T-helper 2 cell (primary cell): ENCODE measurements at places on chromosomes 3 and 15.

DNA sequence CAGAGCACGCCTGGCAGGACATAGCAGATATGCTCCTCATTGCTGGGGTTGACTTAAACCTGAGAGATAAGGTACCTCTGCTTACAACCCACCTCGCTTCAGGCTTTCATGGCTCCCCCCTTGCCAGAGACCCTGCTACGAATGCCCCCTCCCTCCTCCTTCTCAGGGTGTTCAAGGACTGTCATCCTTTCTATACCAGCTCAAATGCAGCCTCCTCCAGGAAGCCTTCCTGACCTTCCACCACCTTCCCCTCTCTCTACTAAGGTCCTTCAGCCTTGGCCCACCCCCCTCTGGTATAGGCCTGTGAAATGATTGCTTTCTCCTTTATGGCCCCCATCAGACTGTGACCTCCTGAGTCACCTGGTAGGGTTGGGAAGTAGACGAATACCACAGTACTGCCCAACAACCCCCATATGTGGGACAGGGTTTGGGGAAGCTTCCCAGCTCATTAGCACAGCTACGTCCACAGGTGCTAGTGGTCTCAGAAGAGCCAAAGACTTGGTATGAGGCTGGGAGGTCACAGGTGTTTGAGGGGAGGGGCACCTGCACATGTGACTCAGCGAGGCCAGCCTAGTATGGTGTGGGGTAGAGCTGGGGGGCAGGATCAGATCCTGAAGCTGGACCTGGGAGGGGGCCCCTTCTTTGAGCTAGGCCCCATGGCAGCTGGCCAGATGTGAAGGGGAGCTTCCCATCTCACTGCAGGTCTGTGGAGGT, 32.0 kb downstream of the ANKDD1A start:
- no peak for DNase-seq

DNA sequence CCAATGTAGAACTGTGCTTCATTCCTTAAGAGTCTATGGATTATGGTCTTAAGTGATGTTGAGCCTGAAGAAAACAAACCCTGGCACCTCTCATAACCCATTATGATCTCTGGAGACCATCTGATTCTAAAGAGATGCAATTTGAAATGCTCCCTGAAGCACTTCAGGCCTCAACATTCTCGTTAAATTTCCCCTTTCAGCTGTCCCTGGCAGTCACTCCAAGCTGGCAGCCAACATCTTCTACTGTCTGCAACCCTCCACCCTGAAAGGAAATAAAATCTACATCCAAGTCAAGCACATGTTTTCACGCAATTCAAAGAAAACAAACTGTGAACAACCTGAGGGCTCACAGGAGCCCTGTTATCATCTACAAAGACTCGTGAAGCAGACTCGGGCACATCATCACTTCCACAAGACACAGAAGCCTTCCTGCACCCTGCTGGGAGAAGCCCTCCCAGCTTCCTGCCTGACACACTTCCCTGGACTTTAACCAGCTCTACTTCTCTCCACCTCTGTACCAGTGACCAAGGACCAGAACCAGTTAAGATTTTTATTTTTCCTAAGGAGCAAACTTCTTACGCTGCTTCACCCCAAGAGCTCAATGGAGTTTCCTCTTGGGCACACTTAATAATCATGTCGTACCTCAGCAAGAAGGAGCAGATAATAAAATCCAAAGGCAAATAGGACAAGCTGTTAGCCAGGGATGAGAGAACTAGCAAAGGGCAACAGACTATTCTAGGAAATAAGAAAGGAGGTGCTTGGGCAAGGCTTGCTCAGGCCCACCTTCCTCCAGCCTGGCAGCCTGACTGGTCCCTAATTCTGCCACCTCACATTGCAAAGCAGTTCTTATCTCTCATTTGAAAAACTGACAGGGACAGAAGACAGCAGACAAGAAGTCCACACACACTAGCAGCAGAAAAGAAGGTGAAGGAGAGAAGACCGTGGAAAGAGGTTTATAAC, 67.1 kb downstream of the MAGI1 start:
- DNase-seq = no peak

GRCh38 chr3:23422517-23422851, 219.4 kb downstream of the UBE2E2 start:
- DNase-seq = no peak

DNA sequence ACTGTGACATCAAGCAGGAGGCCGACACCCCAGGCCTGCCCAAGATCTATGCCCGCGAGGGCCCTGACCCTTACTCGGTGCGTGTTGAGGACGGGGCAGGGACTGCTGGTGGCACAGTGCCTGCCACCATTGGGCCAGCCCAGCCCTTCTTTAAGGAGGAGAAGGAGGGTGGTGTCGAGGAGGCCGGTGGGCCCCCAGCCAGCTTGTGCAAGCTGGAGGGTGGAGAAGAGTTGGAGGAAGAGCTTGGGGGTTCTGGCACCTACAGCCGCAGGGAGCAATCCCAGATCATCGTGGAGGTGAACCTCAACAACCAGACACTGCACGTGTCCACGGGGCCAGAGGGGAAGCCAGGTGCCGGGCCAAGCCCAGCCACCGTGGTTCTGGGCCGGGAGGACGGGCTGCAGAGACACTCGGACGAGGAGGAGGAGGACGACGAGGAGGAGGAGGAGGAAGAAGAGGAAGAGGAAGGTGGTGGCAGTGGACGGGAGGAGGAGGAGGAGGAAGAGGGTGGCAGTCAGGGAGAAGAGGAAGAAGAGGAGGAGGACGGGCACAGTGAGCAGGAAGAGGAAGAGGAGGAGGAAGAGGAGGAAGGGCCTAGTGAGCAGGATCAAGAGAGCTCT, 5.4 kb downstream of the ZBTB47 start:
- DNase-seq = no peak

- no peak for DNase-seq
These were observed 225.3 kb upstream of the PPP2R3A start for GRCh38 chr3:135740211-135740610.

- DNase-seq = no peak
These were observed 130.2 kb upstream of the STRIT1 start for GRCh38 chr3:155423526-155424322.

- no peak for DNase-seq
These were observed 324.6 kb upstream of the TLE3 start for GRCh38 chr15:70422342-70422741.

DNA sequence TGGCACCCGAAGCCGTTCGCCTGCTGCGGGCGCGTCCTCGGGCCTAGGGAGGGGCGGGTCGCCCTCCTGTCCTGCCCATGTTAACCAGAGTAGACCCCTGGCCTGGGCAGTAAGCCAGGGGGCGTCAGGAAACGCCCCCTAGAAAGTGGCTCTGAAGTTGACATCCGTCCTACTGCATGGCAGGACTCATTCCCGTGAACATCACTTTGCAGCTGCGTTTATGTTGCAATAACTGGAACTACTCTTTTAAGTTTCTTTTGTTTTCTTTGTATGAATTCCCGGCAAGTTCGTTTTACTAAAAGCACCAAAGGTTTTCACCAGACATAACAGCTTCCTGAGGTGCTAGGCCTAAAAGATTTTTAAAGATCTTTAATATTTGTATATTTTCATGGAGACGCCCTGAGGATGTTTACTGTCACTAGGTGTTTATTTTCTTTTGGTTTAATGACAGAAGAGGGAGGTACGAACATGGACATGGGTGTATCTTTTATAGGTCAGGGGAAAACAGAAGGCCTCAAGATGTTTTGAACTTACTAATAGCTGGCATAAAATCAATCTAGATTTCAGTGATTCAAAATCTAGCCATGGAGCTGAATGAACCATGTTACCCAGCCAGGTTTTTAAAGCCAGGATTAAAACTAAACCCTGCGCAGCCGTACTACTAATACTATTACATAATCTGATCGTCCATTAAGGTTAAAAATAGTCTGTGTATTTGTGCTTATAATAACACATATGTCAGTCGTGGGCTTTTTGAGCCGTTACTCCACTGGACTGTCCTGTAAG, 1.0 kb downstream of the C15orf61 start:
- DNase-seq = peak; percentile 25

GRCh38 chr3:182795389-182795782, 2.1 kb downstream of the ATP11B start:
- DNase-seq = peak; percentile 58

GRCh38 chr15:60761505-60761845, 282.5 kb upstream of the ICE2 start:
- no peak for DNase-seq

GRCh38 chr15:39741258-39741657, 41.4 kb downstream of the FSIP1 start:
- DNase-seq = no peak

DNA sequence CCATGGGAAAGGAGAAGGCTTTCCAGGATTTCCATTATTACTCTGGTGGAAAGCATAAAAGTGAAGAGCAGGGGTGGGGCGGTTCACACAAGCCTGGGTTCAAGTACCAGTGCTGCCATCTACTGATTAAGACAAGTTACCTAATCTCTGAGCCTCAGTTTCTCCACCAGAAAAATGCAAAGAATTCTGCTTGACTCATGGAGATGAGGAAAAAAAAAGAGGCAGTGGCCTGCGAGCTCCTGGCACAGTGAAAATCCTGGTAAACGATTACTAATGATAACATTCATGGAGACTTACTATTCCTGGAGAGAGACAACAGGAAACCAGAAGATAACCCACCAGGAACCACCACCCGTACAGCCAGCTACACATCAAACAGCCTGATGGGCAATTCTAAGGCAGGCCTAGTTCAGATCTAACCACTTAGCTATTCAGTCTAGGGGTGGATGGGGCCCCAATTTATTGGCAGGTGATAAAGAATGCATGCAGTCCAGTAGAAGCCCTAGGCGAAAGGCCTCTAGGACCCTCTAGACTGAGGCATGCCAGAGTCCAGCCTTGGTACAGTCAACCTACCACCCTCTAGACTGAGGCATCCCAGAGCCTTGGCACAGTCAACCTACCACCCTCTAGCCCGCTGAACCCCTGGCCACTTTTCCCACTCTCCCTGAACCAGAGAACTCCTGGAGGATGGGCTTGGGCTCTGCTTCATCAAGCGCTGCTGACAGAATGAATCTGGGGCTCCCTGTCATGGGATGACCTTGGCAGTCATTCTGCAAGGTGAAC, 2.5 kb downstream of the AMOTL2 start:
- no peak for DNase-seq

- DNase-seq = no peak
These were observed 109.2 kb downstream of the EPHB1 start for GRCh38 chr3:134904241-134904771.

- no peak for DNase-seq
These were observed 1060.2 kb downstream of the ROBO1 start for GRCh38 chr3:78707609-78708008.

- no peak for DNase-seq
These were observed 36.5 kb downstream of the RPLP1 start for GRCh38 chr15:69489073-69489571.

DNA sequence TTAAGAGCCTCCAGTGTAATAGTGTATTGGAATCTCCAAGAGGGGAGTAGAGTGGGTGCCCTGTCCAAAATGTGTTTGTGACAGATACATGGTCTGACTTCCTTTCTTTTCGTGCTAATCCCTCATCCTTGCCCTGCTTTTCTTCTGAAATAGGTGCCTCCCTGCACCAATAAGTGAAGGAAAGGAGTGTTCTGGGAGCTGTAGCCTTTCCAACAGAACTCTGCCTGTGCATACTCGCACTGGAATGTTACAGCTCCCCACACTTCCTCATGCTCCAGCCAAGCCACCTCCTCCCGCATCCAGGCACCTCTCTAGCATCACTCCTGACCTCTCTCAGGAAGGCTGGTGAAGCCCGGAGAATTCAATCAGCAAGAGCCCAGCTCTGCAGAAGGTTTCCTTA, 478.0 kb downstream of the GABRG3 start:
- no peak for DNase-seq

DNA sequence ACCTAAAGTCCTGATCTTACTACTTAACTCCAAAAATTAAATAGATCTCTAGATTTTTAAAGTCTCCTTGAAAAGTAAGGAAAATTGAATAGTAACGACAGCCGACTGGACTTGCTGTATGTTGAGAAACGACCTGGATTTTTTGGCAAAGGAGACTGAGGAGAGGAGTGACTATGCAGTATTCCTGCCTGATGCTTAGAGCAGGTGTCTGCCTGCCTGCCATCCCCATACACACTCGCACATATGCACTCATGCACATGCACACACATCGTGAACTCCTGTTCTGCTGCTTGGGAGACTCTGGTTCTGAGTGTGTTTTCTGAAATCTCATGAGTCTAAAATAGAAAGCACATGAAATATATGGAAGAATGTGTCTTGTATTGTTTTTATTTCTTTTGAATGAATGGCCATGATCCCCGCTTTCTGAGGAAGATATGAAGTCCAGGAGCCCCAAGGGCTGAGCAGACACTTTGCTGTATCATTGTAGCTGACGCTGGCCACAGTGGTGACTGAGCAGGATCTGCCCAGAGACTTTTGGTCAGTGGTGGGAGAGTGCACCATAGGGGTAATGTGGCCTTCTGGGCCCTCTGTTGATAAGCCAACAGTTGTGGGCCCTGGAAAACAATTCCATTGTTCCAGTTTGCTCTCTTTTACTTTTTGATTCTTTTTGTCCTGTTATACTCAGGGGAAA, 16.4 kb downstream of the GYG1 start:
- DNase-seq = no peak

DNA sequence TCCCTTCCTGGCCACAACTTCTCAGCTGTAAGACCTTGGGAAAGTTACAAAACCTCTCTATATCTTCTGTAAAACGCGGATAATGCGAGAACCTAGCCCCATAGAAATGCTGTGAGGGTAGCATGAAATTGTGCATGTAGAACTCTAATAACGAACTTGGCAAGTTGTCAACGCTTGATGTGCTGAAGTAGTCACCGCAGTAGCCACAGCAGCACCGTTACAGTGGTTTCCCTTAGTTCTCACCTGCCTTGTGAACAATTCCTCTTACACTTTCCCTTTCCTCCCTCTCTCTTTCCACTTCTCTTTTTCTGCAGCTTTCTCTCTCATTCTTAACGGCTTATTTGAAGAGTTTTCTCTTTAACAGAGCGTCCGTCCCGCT, 447 bp upstream of the SHQ1 start:
- peak; percentile 41 for DNase-seq

GRCh38 chr3:7144697-7145308, 283.9 kb downstream of the GRM7 start:
- no peak for DNase-seq
